Hepatocyte (in vitro differentiated cells): ENCODE measurements at places on chromosomes 3 and 15. TPM values are rescaled to one million over a fixed set of nuclear protein-coding genes. Genes with fewer than 3 reads are reported as not detected.

The GOLGA6L9 gene
- polyA plus RNA-seq, result 1.0 and 1.7 TPM in 2 replicates

GRCh38 chr3:197278933-197279332 lies 19.5 kb downstream of the DLG1 start:
- DNase-seq, result no peak

DNA sequence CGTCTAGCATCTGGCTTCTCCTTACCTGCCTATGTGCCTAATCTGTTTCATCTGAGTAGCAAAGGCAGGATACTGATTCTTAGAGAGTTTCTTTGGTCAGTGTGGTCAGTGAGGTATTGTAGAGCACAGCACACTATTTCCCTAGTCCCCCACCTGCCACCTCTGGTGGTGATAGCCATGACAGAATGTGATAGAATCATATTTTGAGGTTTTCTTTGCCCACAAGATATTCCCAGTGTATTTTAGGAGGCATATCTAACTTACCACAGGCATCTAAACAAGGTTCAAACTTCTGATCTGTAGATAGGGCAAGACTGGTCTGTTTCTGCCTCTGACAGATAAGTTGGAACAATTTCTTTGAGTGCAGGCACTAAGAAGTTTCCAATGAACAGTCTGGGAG lies 188.0 kb downstream of the SOX2 start:
- DNase-seq, result no peak

- DNase-seq, result no peak
Observed at GRCh38 chr3:21411058-21411457, 340.0 kb downstream of the ZNF385D start.

DNA sequence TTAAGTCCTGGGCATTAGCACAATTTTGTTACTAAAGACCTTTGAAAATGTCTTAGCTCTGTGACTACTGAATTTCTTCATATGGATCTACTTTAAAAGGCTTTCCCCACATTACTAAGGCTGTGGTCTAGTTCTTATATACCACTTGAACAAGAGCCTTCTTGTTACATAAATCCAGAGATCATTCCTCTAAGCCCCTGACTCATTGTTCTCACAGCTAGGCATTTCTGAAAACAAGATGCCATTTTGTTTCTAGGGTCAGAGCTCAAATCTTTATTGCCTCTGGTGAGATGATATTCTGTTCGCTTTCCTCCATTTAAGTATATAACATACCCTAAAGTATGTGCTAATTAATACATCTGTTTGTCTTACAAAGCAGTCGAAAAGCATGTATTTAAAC lies 29.8 kb upstream of the LPP start:
- DNase-seq, result no peak

GRCh38 chr3:180185650-180186049 lies 148.9 kb upstream of the PEX5L start:
- DNase-seq, result no peak
